Common myeloid progenitor, CD34-positive (primary cell): ENCODE measurements at places on chromosomes 3 and 15.

DNA sequence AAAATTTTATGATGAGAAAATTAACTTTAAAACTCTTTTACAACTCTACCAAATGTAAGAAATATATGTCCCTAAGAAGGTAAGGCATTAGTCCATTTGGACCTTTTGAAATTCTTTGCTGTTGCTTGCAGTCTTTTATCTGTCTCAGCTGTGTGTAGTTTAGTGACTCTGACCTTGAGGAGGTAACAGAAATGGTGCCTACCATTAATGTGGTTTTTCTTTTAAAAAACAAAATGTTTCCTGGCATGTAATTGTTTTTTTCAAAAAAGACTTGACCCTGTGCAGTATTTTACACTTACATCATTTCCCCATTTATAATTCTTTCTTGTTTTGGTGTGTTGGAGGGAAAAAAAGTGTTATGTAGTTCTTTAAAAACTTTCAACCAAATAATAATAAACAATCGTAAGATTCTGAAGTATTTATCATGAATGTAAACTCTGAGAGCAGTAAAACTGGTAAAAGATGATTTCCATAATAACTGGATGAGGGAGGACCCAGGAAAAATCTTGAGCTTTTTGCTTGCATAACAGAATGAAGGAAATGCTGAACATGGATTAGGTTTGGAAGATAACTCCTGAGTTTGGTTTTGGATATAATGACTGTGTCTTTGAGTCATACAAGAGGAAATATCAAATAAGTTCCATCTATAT lies 225.1 kb downstream of the CHST2 start:
- H3K27ac ChIP-seq, result no peak overlapping the region
- no peaks in the 10 kb centered on the region for H3K36me3 ChIP-seq
- H3K4me1 ChIP-seq, result no peaks in the 10 kb centered on the region
- DNase-seq, result no peak
- H3K27me3 ChIP-seq, result no peaks in the 10 kb centered on the region

DNA sequence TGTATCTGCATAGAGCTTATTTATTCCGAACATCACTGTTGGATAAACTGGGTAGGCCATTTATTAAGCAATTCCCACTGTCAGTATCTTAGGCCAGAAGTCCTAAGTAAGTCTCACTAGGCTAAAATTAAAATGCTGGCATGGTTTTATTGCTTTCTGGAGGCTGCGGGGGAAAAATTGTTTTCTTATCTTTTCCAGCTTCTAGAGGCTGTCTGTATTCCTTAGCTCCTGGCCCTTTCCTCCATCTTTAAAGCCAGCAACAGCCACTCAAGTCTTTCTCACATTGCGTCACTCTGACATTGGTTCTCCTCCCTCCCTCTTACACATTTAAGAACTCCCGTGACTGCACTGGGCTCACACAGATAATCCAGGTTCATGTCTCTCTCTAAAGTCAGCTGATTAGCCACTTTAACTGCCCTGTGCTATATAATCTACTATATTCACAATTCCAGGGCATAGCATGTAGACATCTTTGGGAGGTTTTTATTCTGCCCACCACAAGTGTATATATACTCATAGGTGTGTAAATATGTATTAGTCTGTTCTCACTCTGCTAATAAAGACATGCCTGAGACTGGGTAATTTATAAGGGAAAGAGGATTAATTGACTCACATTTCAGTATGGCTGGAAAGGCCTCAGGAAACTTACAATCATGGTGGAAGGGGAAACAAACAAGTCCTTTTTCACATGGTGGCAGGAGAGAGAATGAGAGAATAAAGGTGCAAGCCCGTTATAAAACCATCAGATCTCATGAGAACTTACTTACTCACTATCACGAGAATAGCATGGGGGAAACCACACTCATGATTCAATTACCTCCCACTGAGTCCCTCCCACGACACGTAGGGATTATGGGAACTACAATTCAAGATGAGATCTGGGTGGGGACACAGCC lies 113.5 kb upstream of the SLC7A14 start:
- H3K27ac ChIP-seq, result no peak overlapping the region
- H3K4me1 ChIP-seq, result no peaks in the 10 kb centered on the region
- DNase-seq, result no peak
- no peaks in the 10 kb centered on the region for H3K36me3 ChIP-seq

- no peaks in the 10 kb centered on the region for H3K4me1 ChIP-seq
- H3K36me3 ChIP-seq, result no peaks in the 10 kb centered on the region
- no peaks in the 10 kb centered on the region for H3K27me3 ChIP-seq
- no peak overlapping the region for H3K4me3 ChIP-seq
- DNase-seq, result no peak
These were observed 22.2 kb upstream of the BCL6 start for GRCh38 chr3:187767266-187768012.

DNA sequence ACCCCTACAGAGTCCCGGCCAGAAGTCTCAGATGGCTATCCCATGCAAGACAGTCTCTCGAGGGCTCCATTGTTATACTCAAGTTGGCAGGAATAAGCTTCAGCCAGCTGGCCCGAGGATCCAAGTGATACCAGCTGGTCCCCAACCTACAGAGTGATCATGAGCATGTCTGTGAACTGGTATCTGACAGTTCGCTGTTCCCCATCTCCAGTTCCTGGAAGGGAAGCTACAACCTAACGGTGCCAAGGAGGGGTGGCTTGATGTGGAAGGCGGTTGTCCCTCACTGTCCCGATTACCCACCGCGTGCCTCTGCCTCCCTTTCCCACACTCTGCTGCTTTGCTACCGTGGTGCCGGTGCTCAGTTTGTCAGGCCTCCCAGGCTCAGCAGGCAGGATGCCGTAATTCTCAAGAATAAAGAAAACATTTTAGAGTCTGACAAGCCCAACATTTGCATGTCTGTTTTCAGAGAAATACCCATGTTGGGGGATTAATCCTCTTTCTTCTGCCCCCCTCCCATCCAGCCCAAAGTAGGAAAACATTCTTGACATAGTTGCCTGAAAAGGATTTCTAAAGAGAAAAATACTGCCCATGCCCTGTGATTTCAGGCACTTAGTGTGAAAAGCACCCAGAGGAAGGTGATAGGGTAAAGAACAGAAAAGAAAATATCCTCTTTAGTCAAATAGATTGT lies 49.4 kb upstream of the HES1 start:
- no peaks in the 10 kb centered on the region for H3K36me3 ChIP-seq
- no peak overlapping the region for H3K4me3 ChIP-seq
- H3K4me1 ChIP-seq, result peaks cover 11% of the 10 kb centered on the region
- H3K27me3 ChIP-seq, result no peaks in the 10 kb centered on the region
- no peak for DNase-seq

GRCh38 chr3:5072100-5072816 lies 49.8 kb upstream of the ARL8B start:
- peak; percentile 20 for DNase-seq
- no peaks in the 10 kb centered on the region for H3K36me3 ChIP-seq
- no peak overlapping the region for H3K4me3 ChIP-seq
- no peak overlapping the region for H3K27ac ChIP-seq

DNA sequence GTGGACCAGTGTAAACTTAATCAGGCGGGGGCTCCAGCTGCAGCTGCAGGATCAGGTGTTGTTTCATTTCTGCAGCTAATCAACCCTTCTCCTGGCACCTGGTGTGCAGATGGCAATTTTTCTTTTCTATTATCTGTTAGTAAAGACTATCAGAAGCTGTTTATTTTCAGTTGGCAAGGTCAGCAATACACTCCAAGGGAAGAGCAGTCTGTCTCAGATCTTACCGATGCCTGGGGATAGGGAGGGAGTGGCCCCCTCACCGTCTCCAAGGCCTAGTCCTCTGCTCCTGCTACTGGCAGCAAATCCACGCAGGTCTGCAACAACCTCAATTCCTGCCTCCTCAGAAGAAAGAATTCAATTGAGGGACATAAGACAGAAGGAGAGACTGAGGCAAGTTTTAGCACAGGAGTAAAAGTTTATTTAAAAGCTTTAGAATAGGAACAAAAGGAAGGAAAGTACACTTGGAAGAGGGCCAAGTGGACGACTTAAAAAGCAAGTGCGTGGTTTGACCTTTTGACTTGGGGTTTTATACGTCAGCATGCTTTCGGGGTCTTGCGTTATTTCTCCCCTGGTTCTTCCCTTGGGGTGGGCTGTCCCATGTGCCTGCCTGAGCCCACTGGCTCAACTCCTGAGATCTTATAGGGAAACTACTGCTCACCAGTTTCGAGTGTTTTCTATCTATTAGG lies 9.2 kb downstream of the CCRL2 start:
- no peak overlapping the region for H3K27ac ChIP-seq
- no peaks in the 10 kb centered on the region for H3K36me3 ChIP-seq
- H3K4me1 ChIP-seq, result peaks cover 25% of the 10 kb centered on the region
- DNase-seq, result no peak
- no peak overlapping the region for H3K4me3 ChIP-seq

GRCh38 chr15:48627260-48627940 lies 18.1 kb downstream of the FBN1 start:
- no peak overlapping the region for H3K27ac ChIP-seq
- no peaks in the 10 kb centered on the region for H3K36me3 ChIP-seq
- DNase-seq, result no peak
- H3K27me3 ChIP-seq, result no peaks in the 10 kb centered on the region
- H3K4me3 ChIP-seq, result no peak overlapping the region

- no peak for DNase-seq
- H3K36me3 ChIP-seq, result no peaks in the 10 kb centered on the region
- no peaks in the 10 kb centered on the region for H3K27me3 ChIP-seq
- no peak overlapping the region for H3K4me3 ChIP-seq
- H3K27ac ChIP-seq, result no peak overlapping the region
These were observed 7.2 kb downstream of the GHRL start for GRCh38 chr3:10285272-10286132.

DNA sequence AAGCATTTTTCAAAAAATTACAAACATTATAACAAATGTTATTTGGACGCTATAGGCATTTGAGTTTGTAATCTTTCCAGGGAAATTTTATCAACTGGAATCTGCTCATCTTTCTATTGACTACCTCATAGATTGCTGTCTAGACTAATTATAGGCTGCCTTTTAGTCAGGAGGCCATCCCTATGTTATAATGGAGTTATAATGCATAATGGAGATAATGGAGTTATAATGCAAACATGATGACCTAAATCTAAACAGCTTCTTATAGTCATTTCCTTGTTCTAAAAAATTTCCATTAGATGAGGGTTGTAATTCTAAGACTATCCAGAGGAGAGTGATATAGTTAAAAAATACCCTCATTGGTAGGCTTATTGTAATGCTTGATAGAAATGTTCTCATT lies 226.4 kb downstream of the SI start:
- H3K4me1 ChIP-seq, result no peaks in the 10 kb centered on the region
- H3K4me3 ChIP-seq, result no peak overlapping the region
- no peak for DNase-seq
- no peaks in the 10 kb centered on the region for H3K36me3 ChIP-seq

DNA sequence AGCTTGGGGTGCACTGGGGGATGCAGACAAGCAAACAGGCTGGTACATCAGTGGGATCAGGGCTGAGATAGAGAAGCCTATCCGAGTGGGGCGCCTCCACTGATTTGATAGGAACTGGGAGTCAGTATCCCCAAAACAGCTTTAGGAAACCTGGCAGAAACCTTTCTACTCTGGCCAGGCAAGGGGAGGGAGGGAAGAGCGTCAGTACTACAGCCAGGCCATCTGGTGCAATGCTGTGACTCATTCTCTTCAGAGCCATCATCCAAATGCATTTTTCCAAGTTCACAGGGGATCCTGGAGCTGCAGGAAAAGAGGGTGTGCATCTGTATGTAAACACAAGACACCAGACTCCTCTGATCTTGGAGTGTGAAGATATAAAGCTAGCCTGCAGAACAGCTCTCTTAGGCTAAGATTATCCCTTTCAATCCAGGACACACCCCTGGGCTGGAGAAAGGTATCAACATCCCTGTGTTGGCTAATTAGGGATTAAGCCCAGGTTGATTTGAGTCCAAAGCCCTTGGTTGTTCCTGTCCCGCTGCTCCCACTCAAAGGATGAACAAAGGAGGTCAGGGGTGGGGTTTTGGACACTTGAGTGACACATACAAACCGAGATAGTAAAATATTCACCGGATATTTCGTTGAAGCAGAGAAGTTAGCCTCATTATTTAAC lies 9.3 kb downstream of the GALNT15 start:
- H3K27ac ChIP-seq, result no peak overlapping the region
- no peak for DNase-seq

- no peak overlapping the region for H3K27ac ChIP-seq
- no peaks in the 10 kb centered on the region for H3K36me3 ChIP-seq
- no peaks in the 10 kb centered on the region for H3K27me3 ChIP-seq
These were observed 53.9 kb upstream of the ATOSA start for GRCh38 chr15:52733088-52733487.

- H3K36me3 ChIP-seq, result no peaks in the 10 kb centered on the region
- no peaks in the 10 kb centered on the region for H3K4me1 ChIP-seq
- no peak for DNase-seq
- H3K27ac ChIP-seq, result no peak overlapping the region
These were observed 42.0 kb upstream of the FEZF2 start for GRCh38 chr3:62415312-62415801.

DNA sequence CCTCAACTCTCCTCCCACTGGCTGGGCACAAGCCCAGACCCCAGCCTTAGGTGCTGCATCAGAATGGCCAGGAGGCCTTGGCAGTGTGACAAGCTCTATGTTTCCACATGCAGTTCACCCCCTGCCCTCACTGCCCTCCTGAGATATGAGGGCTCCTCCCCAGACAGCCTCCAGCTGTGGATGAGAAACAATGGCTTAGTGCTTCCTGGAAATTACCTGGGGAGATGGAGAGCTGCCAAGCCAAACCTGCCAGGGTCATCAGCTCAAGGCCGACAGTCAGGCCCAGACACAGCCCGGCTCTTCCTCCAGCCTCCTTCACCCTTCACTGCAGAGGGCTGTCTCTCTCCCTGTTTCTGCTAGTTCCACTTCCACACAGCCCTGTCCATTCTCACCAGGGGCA lies 76.3 kb downstream of the MYLK start:
- H3K4me1 ChIP-seq, result no peaks in the 10 kb centered on the region
- H3K27me3 ChIP-seq, result no peaks in the 10 kb centered on the region
- no peak overlapping the region for H3K4me3 ChIP-seq
- no peaks in the 10 kb centered on the region for H3K36me3 ChIP-seq
- H3K27ac ChIP-seq, result no peak overlapping the region
- no peak for DNase-seq

DNA sequence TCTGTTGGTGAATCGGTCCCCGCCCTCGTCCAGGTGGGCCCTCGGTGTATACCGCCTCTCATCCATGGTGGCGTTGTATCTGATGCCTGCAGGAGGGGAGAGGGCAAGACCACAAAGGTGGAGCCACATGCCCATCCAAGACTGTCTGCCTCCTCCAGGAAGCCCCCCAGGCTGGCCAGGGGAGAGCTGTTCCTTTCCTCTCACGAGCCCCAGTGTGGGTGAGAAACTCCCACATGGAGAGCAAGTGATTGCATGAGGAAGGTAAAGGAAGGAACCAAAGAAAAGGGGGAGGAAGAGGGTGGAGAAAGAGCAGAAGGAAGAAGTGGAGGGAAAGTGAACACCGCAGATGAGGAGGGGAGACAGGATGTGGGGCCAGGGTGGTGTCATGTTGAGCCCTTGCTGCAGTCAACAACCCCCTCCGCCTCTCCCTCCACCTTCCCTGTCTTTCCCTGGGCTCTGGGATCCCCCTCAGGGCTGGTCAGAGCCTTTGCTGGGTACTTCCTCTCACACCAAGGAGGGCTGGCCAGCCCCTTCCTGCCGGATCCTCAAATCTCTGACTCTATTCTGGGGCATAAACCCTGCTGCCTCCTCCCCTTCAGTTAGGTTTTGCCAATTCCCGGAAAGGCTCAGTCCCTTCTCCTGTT lies 49.3 kb downstream of the FEM1B start:
- no peak overlapping the region for H3K27ac ChIP-seq
- H3K4me1 ChIP-seq, result peaks cover 27% of the 10 kb centered on the region
- DNase-seq, result no peak
- no peak overlapping the region for H3K4me3 ChIP-seq
- H3K27me3 ChIP-seq, result no peaks in the 10 kb centered on the region

- H3K4me3 ChIP-seq, result no peak overlapping the region
- H3K4me1 ChIP-seq, result peaks cover 3% of the 10 kb centered on the region
- no peak overlapping the region for H3K27ac ChIP-seq
- H3K36me3 ChIP-seq, result no peaks in the 10 kb centered on the region
- peak; percentile 2 for DNase-seq
- H3K27me3 ChIP-seq, result no peaks in the 10 kb centered on the region
These were observed 315.0 kb upstream of the STAC start for GRCh38 chr3:36065321-36065720.
